Stimulated activated CD4-positive, alpha-beta T cell treated with anti-CD3 and anti-CD28 coated beads, Interleukin-12 subunit alpha, Interleukin-12 subunit beta, amount 100 ng/mL, for 4 hours (primary cell): ENCODE measurements at places on chromosomes 3 and 15.

DNA sequence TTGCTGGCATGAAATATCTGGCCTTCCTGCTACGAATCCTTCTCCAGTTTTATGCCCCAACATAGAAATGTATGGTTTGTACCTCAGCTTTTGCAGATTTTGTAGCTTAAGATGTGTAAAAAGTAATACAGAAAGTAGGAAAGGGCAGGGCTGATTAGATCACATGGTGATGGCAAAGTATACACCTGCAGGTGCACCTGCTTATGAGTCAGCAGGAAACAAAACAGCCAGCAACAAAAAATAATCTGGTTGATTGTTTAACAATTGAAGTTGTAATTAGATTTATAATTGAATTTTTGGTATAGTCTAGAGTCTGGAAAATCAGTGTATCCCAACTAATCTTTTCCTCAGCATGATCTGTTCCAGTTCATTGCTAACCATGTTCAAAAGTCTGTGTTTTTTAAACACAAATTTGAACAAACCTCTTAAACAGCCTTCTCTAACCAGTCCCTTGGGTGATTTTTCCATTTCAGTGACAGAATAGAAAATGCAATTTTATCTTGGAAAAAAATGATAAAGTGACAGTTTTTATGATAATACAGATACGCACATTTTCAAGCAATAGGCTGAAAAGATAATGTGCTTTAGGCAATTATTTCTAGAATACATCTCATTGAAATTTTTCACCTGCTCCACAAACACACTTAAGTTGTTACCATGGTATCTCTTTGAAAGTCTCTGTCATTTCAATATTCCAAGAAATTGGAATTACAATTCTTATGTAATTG lies 477.4 kb downstream of the NAALADL2 start:
- DNase-seq, result no peak

- DNase-seq, result no peak
These were observed 45.9 kb downstream of the HES1 start for GRCh38 chr3:194181612-194182529.

DNA sequence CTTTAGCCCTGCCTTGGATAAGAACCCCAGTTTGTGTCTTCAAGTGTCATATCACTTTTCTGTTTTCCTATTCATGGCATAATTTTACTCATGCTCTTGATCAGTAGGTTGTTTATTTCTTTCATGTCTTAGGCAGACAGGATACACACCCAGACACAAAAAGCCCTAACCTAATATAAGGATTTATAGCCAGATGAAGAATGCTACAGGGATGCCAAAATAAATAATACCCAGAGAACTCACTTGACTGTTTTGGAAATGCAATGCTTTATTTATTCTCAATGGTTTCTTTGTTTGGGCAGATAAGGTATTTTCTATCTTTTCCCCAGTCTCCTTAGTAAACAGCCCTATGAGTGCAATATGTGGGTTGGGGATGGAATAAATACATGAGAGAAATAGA lies 424.0 kb upstream of the PDZRN3 start:
- no peak for DNase-seq

GRCh38 chr3:61940236-61940635 lies 378.9 kb downstream of the PTPRG start:
- no peak for DNase-seq

DNA sequence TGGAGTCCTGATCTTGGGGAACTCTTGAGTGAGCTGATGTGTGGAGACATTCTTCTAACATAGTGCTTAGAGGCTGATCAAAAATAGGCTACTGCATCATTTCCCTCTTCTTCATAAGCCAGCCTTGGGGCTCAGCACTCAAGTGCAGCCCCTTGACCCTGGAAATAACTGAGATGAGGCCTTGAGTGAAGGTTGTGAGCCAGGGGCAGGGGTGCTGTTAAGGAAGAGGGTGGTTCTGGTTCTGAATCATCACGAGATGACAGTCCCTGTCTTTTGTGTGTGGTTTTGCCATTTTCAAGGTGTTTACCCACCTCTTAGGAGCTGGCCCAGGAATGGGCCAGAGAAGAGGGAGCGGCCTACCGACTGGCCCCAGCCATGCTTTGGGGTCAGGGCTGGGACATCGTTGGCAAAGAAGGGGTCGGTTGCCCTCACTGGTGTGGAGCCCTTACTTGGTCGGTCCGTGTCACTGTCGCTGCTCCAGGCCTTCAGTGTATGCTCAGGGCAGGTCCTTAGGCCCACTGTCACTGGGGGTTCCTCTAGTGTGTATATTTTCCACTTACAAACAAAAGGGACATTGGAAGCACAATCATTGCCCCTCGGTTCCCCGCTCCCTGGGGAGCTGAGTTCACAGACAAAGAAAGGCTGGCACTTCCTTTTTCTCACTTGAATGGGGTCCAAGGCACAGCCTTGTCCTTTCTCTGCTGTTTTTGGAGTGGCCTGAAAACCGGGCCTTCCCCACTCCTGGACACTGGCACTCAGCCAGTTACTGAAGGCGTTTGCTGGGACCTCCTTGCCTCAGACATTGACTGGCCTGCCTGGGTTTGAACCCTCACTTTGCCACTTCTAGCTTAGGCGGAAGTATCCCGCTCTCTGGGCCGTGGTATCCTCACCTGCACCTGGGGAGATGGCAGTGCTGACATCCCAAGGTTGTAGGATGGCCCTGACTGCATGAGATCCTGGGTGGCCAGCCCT lies 46.6 kb downstream of the SLC6A6 start:
- no peak for DNase-seq

DNA sequence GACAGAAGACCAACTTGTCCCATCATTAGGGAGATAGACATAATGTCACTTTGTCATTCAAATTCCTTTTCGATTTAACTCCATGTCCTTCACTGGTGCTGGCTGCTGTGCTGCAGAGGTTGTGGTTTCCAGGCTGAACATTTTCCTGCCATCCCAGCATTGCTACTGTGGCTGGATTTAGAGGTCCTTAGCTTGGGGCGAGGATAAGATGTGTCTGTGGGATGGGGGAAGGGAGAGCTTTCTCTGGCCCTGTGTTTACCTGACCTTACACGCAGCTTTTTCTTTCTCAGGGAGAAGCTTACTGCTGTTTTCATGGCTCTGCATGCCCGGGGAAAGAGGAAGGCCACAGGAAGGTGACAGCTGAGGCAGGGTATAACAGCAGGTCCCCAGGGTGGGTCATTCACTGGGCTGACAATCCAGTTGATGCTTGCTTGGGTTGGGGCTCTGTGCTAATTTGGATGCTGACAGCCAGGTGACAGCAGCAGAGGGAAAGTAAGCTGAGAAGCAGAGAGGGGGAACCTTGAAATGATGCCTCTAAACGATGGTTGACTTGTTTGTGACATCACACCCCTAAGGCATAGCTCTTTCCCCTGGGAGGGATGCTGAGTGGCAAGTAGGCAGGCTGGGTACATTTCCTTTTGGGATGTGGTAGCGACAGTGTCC lies 326.9 kb upstream of the CTNNB1 start:
- no peak for DNase-seq

- DNase-seq, result no peak
These were observed 95.0 kb upstream of the SNRPA1 start for GRCh38 chr15:101390060-101390459.

- DNase-seq, result no peak
These were observed 10.3 kb downstream of the NEK11 start for GRCh38 chr3:131036986-131037385.

DNA sequence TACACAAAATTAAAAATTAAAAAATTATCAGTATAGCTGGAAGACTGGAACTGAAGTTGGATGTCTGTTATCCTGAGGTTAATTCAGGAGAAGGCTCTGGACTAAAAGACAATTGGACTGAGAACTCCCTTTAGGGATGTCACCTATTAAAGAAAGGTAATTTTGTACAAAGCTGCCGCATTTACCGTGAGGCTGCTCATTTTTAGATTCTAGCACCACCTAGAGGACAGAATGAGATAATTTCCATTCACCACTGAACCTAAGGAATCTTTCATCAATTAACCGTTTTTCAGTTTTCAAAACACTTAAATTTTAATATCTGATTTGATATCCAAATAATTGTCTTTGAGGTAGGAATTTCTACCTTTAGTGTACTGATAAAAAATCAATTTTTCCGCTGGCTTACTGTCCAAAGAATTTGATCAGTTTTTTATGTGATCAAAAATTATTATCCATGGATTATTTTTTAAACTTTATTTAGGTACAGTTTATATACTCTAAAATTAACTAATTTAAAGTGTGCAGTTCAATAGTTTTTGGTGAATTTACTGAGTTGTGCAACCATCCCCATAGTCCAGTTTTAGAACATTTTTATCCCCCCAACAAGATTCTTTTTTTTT lies 106.7 kb upstream of the TNIK start:
- DNase-seq, result no peak

GRCh38 chr3:12797124-12797891 lies 828 bp downstream of the CAND2 start:
- DNase-seq, result no peak

- no peak for DNase-seq
These were observed 33.5 kb downstream of the ABCC5 start for GRCh38 chr3:183984127-183984740.

DNA sequence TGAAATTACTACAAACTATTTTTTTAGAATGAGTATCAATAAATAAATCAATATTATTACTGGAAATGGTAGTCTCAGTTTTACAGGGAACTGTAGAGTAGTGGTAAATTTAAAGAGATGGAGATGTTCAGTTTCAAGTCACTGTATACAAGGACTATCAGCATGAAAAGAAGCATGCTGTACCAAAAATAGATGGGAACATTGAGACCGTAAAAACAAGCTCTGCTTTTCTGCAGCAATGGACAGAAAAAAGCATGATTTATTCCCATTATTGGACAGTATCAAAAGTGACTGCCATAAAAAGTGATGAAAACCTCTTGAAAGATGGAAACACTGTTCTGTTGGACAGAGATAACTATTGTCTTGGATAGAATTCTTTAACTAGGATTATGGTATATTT lies 187.2 kb downstream of the EPHA6 start:
- DNase-seq, result no peak

GRCh38 chr3:185728630-185729336 lies 96.1 kb downstream of the IGF2BP2 start:
- no peak for DNase-seq

GRCh38 chr3:4766263-4766662 lies 213.0 kb upstream of the BHLHE40 start:
- no peak for DNase-seq

- DNase-seq, result peak; percentile 55
These were observed 70.7 kb downstream of the SLC12A8 start for GRCh38 chr3:125141596-125142419.

GRCh38 chr3:161100994-161101393 lies 4.2 kb downstream of the B3GALNT1 start:
- DNase-seq, result no peak

GRCh38 chr15:78641102-78641748 lies at the start of gene CHRNB4:
TSS of gene CHRNB4 (minus strand) at chr15:78641210. CDS start at chr15:78641133, 77 bp downstream.
- DNase-seq, result no peak

DNA sequence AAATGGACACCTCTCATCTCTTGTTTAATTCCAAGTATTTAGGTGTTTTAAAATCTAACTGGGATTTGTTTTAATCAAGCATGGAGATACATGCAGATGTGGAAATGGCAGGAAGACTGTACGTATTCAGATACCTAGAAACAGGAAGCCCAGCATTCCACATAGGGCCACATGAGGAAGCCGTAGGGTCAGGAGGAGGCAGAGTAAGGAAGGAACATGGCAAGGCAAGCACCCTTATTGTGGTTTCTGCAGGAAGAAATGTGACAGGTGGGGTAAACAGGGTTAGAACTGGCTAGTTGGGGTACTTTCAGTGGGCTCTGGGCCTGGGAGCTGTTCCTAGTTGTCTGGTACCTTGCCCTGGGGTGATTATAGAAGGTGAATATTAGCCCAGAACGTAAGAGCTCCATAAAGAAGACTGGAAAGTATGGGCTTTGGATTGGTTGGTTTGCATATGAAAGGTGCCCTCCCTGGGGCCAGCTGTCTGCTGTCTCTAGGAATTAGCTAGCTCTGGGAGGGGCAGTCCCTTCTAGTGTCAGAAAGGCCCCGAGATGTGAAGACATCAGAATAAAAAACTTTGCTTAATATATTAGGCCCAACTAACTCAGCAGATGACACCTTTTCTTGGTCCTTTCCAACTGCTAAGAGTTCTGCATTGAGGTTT lies 107.7 kb upstream of the CADPS start:
- DNase-seq, result no peak

DNA sequence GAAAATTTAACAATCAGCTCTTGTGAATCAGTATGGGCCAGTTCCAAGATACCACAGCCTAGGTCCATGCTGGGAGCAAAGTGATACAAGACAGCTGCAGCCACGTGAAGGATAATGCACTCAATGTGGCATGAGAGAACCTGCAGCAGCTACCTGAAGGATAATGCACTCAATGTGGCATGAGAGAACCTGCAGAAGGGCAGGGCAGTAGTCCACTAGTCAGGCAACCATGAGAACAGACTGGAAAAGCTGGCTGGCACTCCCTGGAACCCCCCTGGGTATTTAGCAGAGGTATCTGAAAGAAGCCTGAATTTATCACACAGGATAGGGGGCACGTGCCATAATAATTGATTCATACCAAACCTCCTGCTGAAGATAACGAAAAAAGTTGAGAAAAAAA lies 237.6 kb downstream of the ATP8B4 start:
- no peak for DNase-seq

GRCh38 chr15:74815121-74815934 lies 2.7 kb downstream of the LMAN1L start:
- no peak for DNase-seq

DNA sequence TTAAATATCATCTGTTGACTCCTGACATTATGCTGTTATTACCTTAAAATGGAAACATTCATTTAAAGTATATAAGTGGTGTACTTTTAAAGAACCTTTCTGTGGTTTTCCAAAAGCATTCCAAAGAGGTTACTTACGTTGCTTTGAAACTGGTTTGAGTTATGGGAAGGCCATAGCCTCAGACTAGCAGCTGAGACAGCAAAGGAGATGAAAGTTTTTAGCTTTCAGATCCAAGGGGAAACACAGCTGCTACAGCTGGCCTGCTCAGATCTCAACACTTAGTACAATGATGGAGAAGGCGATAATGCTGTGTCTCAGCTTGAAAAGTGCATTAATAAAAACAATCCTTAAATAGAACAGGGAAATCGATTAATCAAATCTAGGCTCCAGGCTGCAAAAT lies 921.1 kb downstream of the ROBO1 start:
- no peak for DNase-seq

GRCh38 chr15:51245628-51246027 lies 92.8 kb downstream of the CYP19A1 start:
- DNase-seq, result no peak

DNA sequence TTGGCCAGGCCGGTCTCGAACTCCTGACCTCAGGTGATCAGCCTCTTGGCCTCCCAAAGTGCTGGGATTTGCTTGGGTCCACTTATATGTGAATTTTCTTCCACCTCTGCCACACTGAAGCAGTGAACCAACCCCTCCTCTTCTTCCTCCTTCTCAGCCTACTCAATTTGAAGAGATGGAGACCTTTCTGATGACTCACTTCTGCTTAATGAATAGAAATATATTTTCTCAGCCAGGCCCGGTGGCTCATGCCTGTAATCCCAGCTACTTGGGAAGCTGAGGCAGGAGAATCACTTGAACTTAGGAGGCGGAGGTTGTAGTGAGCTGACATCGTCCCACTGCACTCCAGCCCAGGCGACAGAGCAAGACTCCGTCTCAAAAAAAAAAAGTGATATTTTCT lies 46.8 kb upstream of the GATM start:
- no peak for DNase-seq
